ENCODE measurements at places on chromosomes 12 and 14. TPM values are rescaled to one million over a fixed set of nuclear protein-coding genes. Genes with fewer than 3 reads are reported as not detected.

OAS2 gene
- total RNA-seq, result 48.2 TPM

DNA sequence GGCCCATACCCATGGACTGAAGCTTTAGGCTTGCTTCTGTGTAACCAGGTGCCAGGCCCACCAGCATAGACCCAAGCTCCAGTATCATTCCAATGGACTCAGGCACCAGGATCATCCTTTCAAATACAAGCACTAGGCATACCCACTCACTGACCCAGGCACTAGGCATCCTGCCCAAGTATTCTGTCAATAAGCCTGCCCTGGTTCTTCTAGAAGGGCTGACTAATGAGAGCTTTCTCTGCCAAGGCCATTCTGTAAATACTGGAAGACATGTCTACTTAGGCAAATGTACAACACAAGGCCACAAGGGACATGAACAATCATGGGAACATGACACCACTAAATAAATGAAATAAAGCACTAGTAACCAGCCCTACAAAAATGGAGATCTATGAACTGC is 352.2 kb downstream of the FSCB start:
- no peak for DNase-seq
- no peaks in the 10 kb centered on the region for H3K36me3 ChIP-seq
- no peaks in the 10 kb centered on the region for H3K4me1 ChIP-seq
- no peak overlapping the region for H3K27ac ChIP-seq
- H3K4me3 ChIP-seq, result no peak overlapping the region

DNA sequence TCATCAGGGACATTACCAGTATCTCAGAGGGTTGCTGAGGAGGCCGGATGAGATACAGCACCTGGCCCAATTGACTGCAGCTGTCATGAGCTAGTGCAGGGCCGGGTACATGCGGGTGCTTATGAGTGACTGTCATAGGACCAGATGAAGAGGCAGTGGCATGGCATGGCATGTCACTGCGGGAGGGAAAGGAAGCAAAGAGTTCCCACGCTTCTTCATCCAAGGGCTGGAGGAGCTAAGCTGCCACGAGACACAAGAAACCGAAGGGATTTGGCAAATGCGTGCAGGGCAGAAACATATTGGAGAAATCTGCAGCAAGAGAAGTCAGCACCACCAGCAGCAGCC is 10.7 kb upstream of the GPX2 start:
- no peak overlapping the region for H3K27ac ChIP-seq
- no peaks in the 10 kb centered on the region for H3K4me1 ChIP-seq
- DNase-seq, result no peak
- H3K4me3 ChIP-seq, result no peak overlapping the region

DNA sequence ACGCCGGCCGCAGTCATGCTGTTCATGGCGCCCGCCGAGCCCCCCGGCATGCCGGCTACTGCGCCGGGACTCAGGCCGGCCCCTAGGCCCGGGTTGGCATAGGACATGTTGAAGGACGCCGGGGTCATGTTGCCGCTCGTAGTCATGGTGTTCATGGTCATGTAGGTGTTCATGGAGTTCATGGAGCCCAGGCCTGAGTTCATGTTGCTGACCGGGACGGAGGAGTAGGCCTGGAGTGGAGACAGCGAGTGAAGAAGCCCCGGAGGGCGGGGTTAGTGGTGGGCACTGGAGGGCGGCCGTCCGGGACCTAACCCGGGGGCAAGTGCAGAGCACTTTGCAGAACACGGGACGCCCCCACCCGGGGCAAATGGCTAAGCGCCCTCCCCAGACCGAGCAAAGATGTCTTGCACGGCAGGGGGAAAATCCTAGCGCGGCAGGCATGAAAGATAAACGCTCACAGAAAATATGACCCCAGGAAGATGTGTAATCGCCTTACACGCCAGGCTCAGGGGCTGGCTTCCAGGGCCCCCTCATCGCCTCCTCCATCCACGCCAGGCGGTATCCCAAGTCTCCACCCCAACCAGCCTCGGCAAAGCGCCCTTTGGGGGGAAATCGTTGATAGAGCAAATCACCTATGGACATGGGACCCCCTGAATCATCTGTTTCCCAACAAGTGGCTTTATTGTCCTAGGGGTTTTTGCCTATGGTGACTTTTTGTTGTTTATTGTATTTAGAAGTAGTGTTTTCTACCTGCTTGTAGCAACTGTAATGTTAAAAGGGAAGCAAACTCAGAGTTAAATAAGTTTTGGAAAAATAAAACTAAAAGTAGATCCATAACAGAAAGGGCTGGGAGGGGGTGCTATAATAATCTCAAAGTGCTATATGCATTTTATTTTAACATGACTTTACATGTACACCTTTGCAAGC is 2.3 kb downstream of the FOXA1 start:
- H3K27me3 ChIP-seq, result peaks cover 61% of the 10 kb centered on the region
- H3K36me3 ChIP-seq, result no peaks in the 10 kb centered on the region
- H3K4me3 ChIP-seq, result no peak overlapping the region
- H3K27ac ChIP-seq, result no peak overlapping the region
- no peak for DNase-seq
- H3K4me1 ChIP-seq, result peaks cover 13% of the 10 kb centered on the region

- no peak overlapping the region for H3K4me3 ChIP-seq
These were observed 235.8 kb downstream of the SSPN start for GRCh38 chr12:26431211-26431610.

DENND5B gene
- total RNA-seq, result 0.52 TPM

GRCh38 chr14:58637040-58637390 is 747 bp upstream of the DACT1 start:
- peak overlapping the region; percentile 32 for H3K4me3 ChIP-seq
- DNase-seq, result no peak
- H3K36me3 ChIP-seq, result no peaks in the 10 kb centered on the region
- H3K27me3 ChIP-seq, result peaks cover 4% of the 10 kb centered on the region
- no peak overlapping the region for H3K27ac ChIP-seq

KLRC2 gene
- 11.4 TPM for total RNA-seq

DNA sequence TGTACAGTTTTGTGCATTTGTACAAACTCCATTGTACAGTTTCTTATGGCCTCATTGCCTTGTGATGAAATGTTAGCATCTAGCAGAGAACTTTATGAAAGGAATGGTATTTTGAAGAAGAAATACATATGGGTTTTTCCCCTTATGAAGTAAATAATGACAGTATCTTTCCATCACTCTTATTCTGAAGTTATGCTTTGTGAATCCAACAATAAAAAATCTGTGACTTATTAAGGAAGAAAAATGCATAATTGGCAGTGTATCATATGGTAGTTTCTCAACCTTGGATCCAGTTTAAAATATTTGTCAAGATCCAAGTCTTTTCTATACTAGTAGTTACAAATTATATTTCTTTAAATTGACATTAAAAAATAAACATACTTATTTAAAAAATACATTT is 859.1 kb upstream of the FLRT2 start:
- H3K4me1 ChIP-seq, result no peaks in the 10 kb centered on the region
- H3K4me3 ChIP-seq, result no peak overlapping the region
- no peak overlapping the region for H3K27ac ChIP-seq
- H3K27me3 ChIP-seq, result no peaks in the 10 kb centered on the region
- no peak for DNase-seq

DNA sequence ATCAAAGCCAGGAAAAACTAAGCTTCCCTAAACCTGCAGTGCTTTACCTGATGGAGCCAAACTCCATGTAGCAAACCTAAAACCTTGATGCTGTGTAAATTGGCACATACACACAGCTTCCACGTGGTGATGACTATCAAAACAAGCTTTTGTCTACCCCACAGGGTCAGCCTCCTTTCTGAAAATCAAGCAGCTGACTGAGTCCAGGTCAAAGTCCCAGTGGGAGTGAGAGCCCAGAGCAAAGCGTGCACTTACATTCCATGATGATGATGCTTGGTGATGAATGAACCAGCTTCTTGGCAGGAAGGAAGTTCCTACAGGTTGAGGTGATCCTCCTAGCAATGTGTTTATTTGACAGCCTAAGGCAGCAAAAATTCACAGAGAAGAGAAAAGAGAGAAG is 630.0 kb upstream of the TBX3 start:
- no peaks in the 10 kb centered on the region for H3K36me3 ChIP-seq
- H3K4me3 ChIP-seq, result no peak overlapping the region
- H3K4me1 ChIP-seq, result no peaks in the 10 kb centered on the region
- H3K27me3 ChIP-seq, result no peaks in the 10 kb centered on the region
- no peak for DNase-seq
